ENCODE measurements at places on chromosomes 12 and 14.

DNA sequence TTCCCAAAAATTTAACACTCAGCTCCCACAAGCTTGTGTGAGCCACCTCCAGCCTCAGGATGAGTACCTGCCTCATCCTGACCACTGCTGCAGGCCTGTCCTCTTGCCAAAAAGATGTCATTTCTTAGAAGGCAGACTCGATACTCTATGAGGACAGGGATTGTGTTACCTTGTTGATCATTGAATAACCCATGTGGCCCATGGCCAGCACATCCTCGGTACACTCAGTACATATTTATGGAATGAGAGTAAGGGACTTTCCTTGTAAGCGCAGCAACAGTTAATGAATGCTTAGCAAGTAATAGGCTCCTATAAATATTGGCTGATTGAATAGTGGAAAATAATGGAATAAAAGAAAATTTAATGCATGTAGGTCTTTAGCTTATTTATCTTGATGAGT is 15.3 kb upstream of the DGLUCY start:
- no peak for DNase-seq

DNA sequence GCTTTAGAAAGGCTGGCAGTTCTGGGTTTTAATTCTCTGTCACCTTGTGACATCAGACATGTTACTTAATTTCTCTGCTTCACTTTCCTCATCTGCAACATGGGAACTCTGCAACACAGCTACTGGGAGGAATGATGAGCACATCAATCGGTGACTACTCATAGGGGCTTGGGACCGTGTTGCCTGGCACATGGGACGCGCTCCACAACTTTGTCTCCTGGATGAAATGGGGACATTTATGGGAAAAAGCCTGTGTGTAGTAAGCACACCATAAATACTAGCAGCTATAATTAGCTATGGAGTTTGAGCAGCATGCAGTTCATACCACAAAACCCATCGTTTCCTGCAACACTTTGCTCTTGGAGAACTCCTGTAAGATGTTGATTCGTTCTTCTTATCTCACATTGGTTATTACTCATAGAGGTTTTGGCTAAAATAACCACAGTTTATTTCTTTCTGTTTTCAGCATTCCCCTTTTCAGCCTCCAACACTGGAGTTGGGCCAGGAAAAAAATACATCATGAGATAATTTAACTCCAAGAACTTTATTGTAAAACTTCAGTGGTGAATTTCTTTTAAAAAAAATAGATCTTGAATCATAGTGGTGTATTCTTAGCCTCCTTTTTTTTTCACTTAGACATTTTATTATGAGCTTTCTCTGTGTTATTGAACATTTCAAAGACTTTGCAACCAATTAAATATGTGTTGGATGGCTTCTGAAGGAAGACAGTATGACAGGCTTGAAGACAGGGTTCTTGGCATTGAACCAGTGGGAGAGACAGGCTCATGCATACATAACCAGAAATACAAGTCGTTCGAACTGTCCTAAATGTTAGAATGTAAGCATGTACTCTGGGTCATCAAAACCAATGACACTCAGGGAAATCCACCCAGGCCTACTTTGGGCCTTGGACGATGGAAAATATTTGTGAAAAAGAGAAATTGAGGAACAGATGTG is 72.7 kb downstream of the RIN3 start:
- DNase-seq, result peak; percentile 23

DNA sequence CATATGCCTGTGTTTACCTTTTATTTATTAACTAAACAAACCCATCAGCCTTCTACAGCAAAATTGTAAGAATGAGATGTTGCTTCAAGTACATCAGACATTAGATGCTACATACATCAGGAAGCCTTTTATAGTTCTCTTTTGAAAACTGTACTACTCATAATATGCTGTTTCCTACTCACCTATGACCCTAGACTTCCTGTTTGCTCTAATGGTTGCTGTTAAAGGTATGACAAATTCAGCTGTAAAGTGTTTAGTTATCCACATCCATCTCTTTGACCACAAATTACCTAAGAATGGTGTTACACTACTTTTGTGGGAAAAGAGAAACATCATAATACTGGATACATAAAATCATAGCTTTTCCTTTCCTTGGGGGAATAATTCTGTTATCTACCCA is 220.0 kb downstream of the RAD51B start:
- no peak for DNase-seq

GRCh38 chr12:68031881-68032739 is 42.9 kb downstream of the IFNG-AS1 start:
- no peak for DNase-seq

DNA sequence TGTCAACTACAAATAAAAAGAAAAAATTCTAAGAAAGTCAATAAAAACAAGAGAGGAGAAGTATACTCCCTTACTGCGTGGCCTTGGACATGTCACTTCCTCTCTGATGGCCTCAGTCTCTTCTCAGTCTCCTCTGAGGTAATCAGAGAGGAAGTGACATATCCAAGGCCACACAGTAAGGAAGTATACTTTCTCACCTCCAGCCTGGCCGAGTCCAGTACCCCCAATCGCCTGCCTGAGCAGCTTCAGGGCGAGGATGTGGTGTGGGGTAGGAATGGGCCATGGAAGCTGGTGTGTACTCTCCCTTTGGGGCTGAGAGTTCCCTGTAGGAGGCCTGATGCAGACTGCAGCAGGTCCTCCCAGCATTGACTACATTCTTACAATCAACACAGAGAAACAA is 15.8 kb downstream of the VDR start:
- no peak for DNase-seq

GRCh38 chr12:127145929-127146789 is 1120.8 kb upstream of the TMEM132C start:
- DNase-seq, result peak; percentile 55

- no peak for DNase-seq
Measured at GRCh38 chr12:62260733-62261683, 804 bp downstream of the USP15 start.

DNA sequence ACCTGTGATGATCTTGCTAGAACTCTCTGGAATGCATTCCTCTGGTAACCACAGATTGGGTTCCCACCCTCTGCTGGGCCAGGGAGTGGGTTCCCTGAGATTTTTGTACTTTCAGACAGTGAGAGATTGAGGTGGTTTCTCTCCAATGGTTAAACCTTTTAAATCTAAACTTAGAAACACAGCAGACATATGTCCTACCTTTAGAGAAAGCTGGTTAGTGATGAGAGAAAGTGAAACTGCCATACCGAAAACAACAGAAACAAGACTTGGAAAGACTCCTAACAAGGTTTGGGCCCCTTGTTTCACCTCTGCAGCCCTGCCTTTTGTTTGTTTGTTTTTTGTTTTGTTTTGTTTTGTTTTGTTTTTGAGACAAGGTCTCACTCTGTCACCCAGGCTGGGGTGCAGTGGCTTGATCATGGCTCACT is 9.7 kb upstream of the SGPP1 start:
- no peak for DNase-seq

DNA sequence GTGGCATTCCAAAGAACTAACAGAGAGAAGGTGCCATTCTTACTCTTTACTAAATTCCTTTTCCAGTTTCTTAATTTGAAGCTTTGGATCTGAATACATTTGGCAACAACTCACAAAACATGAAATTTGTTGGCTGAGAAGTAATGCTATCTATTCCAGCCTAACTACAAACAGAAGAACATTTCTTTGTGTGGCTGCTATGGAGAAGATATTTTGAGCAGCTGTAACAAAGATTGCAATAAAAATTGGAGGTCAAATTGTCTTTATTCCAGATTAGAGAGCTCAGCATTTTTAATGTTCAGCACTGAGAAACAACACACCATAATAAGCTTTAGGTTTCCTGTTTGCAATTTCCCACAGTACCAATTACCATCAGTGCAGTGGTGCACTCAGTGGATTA is 835.8 kb upstream of the FLRT2 start:
- no peak for DNase-seq

DNA sequence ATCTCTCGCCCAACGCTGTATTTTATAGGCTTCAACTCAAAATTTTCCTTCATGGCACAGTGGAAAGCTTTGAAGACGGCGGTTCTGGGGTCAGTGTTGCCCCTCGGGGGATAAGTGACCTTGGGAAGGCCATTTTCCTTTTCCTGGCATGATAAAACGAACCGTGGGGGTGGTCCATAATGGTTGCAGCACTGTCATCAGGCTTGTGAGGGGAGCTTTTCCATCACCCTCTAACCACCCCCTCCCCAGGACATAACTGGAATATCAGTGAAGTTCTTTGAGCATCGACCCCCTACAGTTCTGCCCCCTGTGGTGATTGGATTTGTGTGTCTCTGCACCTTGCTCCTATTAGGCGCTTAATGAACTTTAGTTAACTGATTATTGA is 16.0 kb downstream of the FOS start:
- DNase-seq, result no peak
